Stimulated activated CD8-positive, alpha-beta memory T cell treated with anti-CD3 and anti-CD28 coated beads, Interleukin-15, amount 100 ng/mL, for 24 hours (primary cell): ENCODE measurements at places on chromosomes 7 and 10.

DNA sequence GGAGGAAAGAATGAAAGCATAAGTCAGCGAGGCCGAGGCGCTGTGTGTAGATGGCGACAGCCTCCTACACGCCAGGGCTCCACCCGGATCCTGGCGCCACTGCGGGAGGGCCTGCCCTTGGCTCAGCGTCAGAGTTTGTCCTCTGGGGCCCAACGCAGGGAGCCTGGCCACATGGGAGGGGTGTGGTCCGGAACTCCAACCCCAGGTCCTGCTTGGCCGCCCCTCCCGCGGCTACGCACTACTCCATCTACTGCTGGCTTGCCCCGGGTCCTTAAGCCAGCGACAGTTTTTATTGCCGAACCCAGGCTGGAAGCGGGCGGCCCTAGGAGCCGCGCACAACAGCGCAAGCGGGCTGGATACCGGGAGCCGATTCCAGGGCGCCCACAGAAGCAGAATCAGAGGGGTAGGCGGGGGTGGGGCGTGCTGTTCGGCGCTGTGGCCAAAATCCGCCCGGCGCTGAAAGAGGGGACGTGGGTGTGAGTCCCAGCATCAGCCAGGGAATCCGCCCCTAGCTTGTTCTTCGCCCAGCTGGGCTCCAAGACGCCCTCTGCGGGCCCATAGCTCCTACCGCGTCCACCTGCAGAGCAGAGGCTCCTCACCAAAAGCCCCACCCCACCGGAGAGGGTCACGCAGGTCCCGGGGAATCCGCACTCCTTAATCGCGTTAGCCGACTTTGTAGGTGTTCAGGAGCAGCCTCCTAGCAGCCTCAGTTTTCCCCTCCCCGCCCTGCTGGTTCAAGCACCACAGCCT lies 4.5 kb downstream of the KAZALD1 start:
- no peak for DNase-seq

DNA sequence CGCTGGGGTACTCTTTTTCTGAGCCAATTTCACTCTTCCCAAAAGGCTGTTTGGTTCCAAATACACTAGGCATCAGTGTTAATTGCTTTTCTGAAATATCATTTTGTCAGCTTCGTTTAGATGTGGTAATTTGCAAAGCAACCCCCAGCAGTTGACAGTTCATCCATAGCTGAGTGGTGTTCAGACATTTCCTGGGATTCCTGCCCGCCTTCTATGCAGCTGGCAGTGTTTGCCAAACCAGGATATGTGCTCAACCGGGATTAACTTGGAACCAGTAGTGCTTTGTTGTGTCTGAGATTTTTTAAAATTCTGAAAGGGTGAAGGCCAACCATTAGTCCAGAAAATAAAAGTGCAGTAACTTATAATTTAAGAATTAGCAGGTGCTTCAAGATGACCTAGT lies 25.2 kb upstream of the MKLN1 start:
- DNase-seq, result no peak

DNA sequence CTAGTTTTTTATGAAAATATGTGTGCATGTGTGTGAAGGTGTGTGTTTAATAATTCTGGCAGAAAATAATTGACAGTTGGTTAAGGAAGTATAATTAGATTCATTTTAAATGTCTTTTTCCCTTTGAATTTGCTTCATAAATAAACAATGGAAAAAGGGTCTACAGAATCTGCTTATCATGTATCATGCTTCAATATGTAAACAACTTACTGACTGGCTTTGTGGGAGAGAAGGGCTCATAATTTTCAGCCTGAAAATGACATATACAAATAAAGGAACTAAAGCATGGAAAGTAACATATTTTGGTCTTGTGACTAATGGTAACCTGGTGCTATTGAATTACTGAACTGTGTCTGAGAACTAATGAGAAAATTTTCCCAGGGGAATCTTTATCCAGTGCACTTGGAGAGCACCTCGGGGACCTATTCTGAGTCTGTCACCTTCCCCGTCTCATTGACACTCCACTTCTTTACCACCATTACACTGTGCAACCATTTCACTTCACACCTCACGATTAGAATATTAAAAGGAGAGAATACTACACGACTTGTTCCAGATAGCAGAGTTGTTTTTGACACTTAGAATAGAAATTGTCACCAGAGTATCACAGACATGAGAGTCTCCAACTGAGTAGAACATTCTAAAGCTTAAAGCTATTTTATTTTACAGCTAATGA lies 298.6 kb downstream of the TFEC start:
- no peak for DNase-seq

DNA sequence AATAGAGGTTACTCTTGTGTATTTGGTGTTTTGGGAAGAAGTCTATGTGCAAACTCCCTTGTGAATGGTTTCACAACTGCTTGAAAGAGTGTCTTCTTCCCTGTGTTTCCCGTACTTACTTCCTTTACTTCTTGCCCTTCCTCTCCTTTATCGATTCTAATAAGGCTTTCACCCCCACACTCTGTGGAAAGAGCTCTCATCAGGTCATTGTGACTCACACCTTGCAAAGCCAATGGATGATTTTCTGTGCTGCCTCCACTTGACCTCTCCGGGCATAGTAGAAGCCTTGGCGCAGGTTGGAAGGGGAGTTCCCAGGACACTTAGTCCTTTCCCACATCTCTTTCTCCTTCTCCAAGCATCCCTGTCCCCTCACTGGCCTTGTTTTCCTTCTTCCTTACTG lies 6.2 kb upstream of the TSPAN15 start:
- DNase-seq, result no peak

- DNase-seq, result no peak
Measured at GRCh38 chr10:110893559-110894179, 21.9 kb downstream of the PDCD4 start.
